ENCODE measurements at places on chromosomes 3 and 15. TPM values are rescaled to one million over a fixed set of nuclear protein-coding genes. Genes with fewer than 3 reads are reported as not detected.

DNA sequence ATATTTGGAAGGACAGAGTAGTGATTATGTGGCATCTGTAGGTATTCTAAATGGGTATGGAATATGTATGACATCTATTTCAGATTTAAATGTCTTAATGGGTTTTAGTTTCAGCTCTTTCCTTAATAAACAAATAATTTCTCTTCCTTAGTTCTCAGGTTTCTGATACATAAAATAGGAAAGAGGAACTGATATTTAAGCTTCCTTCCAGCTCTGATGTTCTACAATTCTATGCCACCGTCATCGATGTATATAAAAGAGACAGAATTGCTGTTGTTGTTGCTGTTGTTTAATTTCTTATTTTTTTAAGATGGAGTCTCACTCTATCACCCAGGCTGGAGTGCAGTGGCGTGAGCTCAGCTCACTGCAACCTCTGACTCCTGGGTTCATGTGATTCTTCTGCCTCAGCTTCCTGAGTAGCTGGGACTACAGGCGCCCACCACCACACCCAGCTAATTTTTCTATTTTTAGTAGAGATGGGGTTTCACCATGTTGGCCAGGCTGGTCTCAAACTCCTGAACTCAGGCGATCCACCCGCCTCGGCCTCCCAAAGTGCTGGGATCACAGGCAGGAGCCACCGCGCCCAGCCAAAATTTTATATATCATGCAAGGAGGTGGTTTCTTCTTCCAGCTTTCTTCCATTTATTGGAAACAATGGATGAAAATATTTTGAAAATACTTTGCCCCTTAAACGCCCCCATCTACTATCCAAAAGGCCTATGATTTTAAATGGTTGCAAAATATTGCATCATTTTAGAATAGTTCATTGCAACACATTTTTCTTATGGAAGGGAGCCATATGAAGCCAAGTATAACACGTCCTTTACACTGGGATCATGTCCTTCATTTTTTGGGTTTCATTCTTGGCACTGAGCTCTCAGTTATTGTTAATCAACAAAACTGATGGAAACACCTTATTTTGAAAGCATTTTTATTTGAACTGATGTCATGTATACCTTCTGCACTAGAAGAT, 13.9 kb upstream of the C15orf61 start:
- DNase-seq, result no peak
- no peaks in the 10 kb centered on the region for H3K36me3 ChIP-seq
- peaks cover 30% of the 10 kb centered on the region for H3K4me1 ChIP-seq
- H3K27ac ChIP-seq, result peak overlapping the region; percentile 29
- H3K27me3 ChIP-seq, result no peaks in the 10 kb centered on the region

DNA sequence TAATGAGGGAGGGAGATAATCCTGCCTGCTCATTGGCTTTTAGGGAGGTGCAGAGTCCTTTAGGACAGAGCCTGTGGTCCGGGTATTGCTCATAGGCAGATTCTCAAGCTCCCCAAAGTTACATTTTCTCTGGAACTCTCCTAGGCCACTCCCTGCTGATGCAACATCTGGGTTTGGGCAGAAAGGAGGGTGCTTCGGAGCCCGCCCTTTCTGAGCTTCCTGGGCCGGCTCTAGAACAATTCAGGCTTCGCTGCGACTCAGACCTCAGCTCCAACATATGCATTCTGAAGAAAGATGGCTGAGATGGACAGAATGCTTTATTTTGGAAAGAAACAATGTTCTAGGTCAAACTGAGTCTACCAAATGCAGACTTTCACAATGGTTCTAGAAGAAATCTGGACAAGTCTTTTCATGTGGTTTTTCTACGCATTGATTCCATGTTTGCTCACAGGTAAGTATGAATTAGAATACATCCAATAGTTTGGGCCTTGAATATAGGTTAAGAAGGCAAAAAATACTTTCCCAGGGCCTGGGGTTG, at the start of gene IL20RB:
Gene IL20RB, plus strand, starts transcription at position 233 of the 538 bp plus-strand sequence. Its CDS starts 131 bp downstream, at position 364.
- H3K4me3 ChIP-seq, result no peak within 1 kb of the TSS
- no peaks in the 10 kb centered on the region for H3K36me3 ChIP-seq
- H3K27ac ChIP-seq, result peak within 1 kb of the TSS; percentile 34
- DNase-seq, result no peak

Gene PP2D1
- total RNA-seq, result not detected

DNA sequence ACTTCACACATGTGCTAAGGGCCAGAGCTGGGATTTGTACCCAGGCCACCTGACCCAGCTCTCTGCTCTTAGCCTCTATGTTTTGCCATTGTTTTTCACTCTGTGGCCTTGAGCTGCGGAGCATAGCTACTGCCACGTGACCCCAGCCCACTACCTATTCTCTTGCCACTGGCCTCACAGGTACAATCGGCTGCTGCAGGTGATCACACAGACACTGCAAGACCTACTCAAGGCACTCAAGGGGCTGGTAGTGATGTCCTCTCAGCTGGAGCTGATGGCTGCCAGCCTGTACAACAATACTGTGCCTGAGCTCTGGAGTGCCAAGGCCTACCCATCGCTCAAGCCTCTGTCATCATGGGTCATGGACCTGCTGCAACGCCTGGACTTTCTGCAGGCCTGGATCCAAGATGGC, 46.2 kb downstream of the SEMA3G start:
- H3K27me3 ChIP-seq, result no peaks in the 10 kb centered on the region
- no peaks in the 10 kb centered on the region for H3K4me1 ChIP-seq
- peaks cover 13% of the 10 kb centered on the region for H3K36me3 ChIP-seq
- H3K4me3 ChIP-seq, result no peak overlapping the region

DNA sequence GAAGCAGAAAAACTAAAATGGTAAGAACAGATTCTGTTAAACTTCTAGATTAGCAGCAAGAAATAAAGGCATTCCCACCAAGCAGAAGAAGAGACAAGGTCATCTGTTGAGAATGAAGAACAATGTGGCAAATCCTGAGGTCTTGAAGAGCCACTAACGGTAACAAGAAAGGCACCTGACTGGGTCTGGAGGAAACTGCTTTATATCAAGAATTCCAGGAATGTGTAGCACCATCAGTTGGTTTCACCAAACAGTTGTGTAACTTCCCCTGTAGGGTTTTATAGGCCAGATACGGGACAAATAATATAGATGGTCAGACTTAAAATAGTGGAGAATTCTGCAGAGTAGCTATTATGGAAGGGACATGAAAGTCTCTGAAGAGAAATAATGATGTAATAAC, 57.3 kb downstream of the ACAP2 start:
- no peaks in the 10 kb centered on the region for H3K27me3 ChIP-seq
- peak overlapping the region; percentile 65 for H3K27ac ChIP-seq
- DNase-seq, result no peak
- peaks cover 4% of the 10 kb centered on the region for H3K36me3 ChIP-seq

DNA sequence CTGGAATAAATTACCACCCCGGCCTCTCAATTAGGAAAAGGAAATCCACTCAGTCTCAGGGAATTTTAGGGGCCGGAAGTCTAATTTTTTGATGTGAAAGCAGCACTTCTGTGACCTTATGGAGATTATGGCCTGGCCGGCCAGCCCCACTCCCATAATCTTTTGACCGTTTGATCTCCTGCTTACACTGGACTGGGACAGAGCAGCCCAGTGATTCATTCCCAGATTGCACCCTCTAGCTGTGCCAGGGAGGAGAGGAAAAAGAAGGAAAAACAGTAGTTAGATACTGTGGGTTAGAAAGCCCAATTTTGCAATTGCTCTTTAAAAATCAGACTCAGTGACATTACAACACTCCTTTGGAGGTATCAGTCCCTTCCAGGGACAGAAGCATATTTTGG, 32.4 kb downstream of the GJD2 start:
- peak overlapping the region; percentile 78 for H3K27ac ChIP-seq
- H3K36me3 ChIP-seq, result no peaks in the 10 kb centered on the region
- H3K4me1 ChIP-seq, result peaks cover 59% of the 10 kb centered on the region
- no peak for DNase-seq
- H3K4me3 ChIP-seq, result peak overlapping the region; percentile 64

GRCh38 chr15:47971637-47972036, 149.2 kb upstream of the SLC24A5 start:
- no peaks in the 10 kb centered on the region for H3K4me1 ChIP-seq
- H3K27me3 ChIP-seq, result peaks cover 6% of the 10 kb centered on the region
- no peak overlapping the region for H3K27ac ChIP-seq
- H3K4me3 ChIP-seq, result no peak overlapping the region
- DNase-seq, result no peak

- no peak overlapping the region for H3K4me3 ChIP-seq
- peaks cover 31% of the 10 kb centered on the region for H3K4me1 ChIP-seq
- no peaks in the 10 kb centered on the region for H3K27me3 ChIP-seq
Observed at GRCh38 chr3:113717818-113718217, 21.4 kb upstream of the USF3 start.

Gene TPRA1
- 37.2 TPM for total RNA-seq

GRCh38 chr3:192864941-192865340, 52.7 kb downstream of the MB21D2 start:
- H3K4me3 ChIP-seq, result no peak overlapping the region
- H3K27me3 ChIP-seq, result no peaks in the 10 kb centered on the region
- no peak overlapping the region for H3K27ac ChIP-seq
- H3K4me1 ChIP-seq, result peaks cover 46% of the 10 kb centered on the region

GRCh38 chr3:185900228-185900627, 37.6 kb downstream of the TRA2B start:
- H3K27ac ChIP-seq, result peak overlapping the region; percentile 46
- H3K4me3 ChIP-seq, result no peak overlapping the region
- H3K27me3 ChIP-seq, result no peaks in the 10 kb centered on the region
- no peak for DNase-seq
- peaks cover 1% of the 10 kb centered on the region for H3K36me3 ChIP-seq

GRCh38 chr3:170128977-170129431, 52.5 kb downstream of the PHC3 start:
- peaks cover 20% of the 10 kb centered on the region for H3K4me1 ChIP-seq
- no peaks in the 10 kb centered on the region for H3K27me3 ChIP-seq
- DNase-seq, result no peak
- peak overlapping the region; percentile 76 for H3K27ac ChIP-seq
- peaks cover 17% of the 10 kb centered on the region for H3K36me3 ChIP-seq

GRCh38 chr3:15332405-15333098, at the start of gene SH3BP5:
SH3BP5 (minus strand) TSS chr3:15332586; CDS start chr3:15332408, 178 bp downstream.
- DNase-seq, result no peak
- H3K36me3 ChIP-seq, result peaks cover 4% of the 10 kb centered on the region
- H3K27ac ChIP-seq, result peak within 1 kb of the TSS; percentile 67

DNA sequence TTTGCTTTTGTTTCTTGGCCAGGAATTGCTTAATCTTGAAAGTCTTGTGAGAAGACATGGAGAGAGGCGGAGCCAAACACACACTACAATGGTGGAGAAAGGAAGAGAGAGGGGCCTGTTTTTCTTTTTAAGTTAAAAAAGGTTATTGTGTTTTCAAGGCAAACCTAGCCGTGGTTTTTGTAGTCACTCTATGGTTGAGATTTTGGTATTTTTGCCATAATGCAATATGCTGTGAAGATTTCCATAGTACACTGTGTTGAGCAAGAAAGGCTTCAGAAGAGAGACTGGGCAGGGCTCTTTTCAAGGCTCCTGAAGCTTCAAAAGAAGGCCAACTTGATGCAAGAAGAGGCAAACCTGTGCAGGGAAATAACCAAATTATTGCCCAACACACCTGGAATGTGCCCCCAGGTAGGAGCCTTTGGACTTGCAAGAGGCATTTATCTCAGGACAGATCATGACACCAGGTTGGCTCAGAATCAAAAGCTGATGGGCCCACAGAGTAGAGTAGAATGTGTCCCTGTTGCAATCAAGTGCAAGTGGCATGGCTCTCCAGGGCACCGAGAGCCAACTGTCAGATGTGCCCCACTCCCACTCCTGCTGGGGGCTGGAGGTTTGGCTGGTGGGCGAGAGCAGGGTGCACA, 22.1 kb downstream of the AMOTL2 start:
- peaks cover 87% of the 10 kb centered on the region for H3K4me1 ChIP-seq
- H3K27ac ChIP-seq, result peak overlapping the region; percentile 67
- no peak for DNase-seq
- no peak overlapping the region for H3K4me3 ChIP-seq

Gene DUOXA1
- total RNA-seq, result 0.82 TPM

Gene ATP13A4
- not detected for total RNA-seq

- no peaks in the 10 kb centered on the region for H3K36me3 ChIP-seq
- peaks cover 52% of the 10 kb centered on the region for H3K4me1 ChIP-seq
- DNase-seq, result no peak
- H3K27me3 ChIP-seq, result no peaks in the 10 kb centered on the region
Observed at GRCh38 chr15:71687902-71688508, 122.3 kb upstream of the NR2E3 start.

DNA sequence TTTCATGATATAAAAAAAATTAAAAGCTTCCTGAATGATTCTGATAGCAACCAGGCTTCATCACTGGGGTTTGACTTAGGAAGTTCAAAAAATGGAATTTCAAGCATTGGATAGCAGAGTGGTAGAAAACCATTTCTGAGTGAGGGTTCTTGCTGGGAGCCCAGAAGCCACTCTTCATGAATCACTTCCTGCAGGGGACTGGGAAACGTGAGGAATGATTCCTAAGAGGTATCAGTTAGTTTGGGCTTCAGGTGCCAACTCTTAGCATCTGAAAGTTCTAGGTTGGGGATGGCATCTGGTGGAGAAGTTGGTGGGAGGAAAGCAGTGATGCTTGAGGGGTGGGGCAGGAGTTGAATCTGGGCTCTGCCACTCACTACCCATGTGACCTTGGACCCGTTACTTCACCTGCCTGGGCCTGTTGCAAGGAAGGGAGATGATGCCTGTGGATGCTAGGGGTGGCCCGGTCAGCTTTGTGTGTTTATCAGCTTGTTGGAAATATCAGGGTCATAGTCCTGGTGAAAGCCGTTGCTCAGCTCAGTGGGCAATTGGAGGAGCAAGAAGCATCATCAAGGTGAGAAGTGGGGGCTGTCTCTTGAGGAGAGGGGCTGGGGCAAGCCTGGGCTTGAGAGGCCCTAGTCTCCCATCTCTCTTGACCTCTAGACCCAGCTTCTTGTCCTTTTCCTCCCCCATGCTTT, 37.0 kb upstream of the TNFAIP8L3 start:
- no peaks in the 10 kb centered on the region for H3K27me3 ChIP-seq
- H3K27ac ChIP-seq, result peak overlapping the region; percentile 92
- peaks cover 39% of the 10 kb centered on the region for H3K4me1 ChIP-seq
- H3K36me3 ChIP-seq, result no peaks in the 10 kb centered on the region
- no peak for DNase-seq

- H3K4me1 ChIP-seq, result peaks cover 22% of the 10 kb centered on the region
- no peak for DNase-seq
Observed at GRCh38 chr3:64650715-64651114, 37.1 kb downstream of the ADAMTS9 start.

DNA sequence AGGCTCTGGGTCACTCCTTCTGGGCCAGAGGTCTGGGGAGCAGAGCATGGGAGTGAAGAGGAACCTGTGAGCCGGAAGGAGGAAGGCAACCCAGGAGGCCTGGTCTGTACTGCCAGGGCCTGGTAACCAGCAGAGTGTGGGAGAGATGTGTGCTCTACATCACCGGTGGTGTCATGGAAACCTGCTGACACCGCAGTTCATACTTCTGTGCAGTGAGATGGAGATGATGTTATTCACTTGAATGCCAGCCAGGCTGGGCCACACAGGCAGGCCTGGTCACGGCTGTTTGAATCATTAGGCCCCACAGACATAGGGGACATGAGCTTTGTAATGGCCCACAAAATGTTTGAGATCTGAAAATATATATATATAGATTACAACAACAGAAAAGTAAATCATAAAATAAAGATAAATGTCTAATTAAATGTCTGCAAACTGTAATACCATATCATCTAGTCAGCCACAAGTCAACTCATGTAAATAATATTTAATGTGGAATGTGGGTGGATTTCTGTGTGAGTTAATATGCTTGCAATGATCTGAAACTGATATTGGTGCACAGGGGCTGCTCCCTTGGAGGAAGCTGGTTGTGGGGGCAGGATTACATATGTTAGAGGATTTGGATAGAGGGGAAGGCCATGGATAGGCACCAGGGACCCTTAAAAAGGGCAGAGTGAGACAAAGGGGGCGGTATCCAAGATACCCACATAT, 108.5 kb upstream of the PFN2 start:
- H3K36me3 ChIP-seq, result no peaks in the 10 kb centered on the region
- peaks cover 63% of the 10 kb centered on the region for H3K4me1 ChIP-seq
- no peak for DNase-seq
- H3K4me3 ChIP-seq, result no peak overlapping the region
